ENCODE measurements at places on chromosomes 13 and 19.

DNA sequence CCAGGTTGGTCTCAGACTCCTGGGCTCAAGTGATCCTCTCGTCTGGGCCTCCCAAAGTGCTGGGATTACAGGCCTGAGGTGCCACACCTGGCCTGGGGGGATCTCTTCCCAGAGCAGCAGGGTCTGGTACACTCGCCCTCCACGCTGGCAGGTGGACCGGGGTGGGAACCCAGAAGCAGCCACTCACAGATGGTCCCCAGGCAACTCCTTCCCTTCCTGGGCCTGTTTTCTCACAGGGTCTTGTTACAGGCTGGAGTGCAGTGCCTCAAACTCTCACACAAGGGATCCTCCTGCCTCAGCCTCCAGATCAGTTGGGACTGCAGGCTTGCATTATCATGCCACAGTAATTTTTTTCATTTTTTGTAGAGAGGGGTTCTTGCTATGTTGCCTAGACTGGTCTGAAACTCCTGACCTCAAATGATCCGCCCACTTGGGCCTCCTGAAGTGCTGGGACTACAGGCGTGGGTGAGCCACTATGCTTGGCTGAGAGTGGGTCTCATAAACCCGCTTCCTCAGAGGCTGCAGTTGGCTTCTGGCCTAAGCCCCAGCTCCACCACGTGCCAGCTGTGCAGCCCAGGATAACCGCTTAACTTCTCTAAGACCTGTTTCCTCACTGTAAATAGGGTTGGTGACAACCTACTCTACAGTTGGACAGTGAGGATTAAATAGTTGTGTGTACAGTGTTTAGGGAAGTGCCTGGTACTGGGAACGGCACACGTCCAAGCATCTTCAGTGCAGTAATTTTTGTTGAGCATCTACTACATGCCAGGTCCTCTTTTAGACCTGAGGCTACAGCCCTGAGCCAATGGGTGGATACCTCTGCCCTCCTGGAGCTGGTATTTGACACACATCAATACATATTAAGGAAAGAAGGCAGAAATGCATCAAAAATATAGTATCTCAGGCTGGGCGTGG lies 871 bp upstream of the CCER2 start:
- no peak for DNase-seq

GRCh38 chr13:28623782-28624706 lies 34.9 kb upstream of the POMP start:
- DNase-seq: no peak

DNA sequence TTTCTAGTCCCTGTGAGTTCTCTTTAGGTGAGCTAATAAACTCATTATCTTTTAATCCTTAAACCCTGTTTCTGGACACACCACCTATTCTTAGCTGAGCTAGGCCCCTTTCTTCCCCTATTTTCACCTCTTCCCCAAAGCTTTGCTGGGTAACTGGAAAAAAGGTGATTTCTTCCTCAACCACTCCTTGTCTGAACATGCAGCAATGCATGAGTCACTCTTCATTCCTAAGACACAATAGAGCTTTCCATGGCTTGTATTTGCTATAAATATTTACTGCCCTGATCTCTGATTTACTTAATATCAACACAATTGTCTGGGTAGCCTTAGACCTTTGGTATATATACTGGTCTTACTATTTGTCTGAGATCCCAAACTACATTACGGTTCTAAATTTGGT lies 370.9 kb downstream of the KLF5 start:
- DNase-seq: no peak

DNA sequence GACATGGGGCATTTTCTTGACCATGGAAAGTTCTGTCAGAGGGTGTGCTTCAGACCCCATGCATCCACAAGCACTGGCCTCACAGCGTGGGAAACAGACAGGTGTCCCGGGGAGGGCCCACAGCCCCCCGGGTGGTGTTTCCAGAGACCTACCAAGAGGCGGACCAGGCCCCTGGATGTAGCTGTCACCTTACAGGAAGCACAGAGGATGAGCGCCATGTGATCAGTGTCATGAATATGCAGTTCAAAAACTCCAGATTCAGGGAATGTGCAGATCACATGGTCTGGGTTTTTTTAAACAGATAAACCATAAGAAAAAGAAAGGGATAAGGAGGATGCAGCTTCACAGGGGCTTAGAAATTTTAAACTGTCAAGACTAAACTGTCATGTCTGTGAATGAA lies 61.0 kb upstream of the SPATA13 start:
- DNase-seq: no peak

DNA sequence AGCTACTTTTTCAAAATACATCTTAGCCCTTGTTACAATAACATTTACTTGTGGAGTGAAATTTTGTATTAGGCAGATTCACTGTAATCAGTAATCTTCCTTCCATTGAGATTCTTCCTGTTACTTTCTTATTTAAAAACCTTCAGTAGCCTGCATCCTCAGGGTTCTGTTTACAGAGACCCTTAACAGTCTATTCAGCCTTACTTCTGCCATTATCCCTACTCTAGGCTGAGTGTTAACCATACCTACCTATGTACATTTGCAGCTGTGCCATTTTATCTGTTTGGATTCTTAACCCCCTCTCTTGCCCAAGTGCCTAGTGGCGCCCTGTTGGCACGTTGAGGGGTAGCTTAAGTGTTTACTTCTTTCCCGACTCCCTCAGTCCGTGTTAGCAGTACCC lies 71.9 kb downstream of the LRCH1 start:
- DNase-seq: no peak

DNA sequence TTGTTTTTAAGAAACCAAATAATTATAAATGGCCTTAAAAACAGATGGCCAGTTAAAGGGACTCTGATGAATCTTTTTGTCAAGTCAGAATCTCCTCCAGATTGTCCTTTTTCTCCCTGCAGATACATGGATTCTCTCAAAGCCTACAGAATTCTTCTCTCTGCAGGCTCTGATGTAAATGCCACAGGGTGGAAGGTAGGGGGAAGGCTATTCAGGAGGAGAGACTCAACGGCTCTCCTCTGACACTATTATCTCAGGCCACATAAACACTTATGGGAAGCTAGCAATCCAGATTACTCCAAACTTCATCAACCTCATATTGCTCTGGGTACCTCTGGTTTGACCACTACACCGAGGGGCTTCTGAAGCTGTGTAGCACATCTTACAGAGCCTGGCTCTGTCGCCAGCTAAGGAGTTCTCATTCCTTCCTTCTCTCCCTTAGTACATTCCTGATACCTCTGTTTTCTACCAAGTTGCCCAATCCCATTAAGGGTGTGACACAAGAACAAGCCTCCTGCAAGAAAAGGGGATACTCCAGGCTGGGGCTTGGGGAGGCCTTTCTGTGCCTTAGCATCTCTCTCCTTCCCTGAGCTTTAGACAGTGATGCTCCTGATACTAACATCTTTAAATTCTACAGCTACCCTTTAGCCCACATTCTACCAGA lies 14.9 kb downstream of the LCP1 start:
- DNase-seq: no peak

GRCh38 chr13:75430436-75431209 lies 51.3 kb downstream of the TBC1D4 start:
- DNase-seq: no peak

- DNase-seq: no peak
These were observed 5.8 kb downstream of the CD320 start for GRCh38 chr19:8302357-8302691.

GRCh38 chr13:20882206-20882605 lies 20.3 kb downstream of the XPO4 start:
- no peak for DNase-seq

- DNase-seq: no peak
These were observed 240.4 kb upstream of the CSNK1A1L start for GRCh38 chr13:37345869-37346268.

DNA sequence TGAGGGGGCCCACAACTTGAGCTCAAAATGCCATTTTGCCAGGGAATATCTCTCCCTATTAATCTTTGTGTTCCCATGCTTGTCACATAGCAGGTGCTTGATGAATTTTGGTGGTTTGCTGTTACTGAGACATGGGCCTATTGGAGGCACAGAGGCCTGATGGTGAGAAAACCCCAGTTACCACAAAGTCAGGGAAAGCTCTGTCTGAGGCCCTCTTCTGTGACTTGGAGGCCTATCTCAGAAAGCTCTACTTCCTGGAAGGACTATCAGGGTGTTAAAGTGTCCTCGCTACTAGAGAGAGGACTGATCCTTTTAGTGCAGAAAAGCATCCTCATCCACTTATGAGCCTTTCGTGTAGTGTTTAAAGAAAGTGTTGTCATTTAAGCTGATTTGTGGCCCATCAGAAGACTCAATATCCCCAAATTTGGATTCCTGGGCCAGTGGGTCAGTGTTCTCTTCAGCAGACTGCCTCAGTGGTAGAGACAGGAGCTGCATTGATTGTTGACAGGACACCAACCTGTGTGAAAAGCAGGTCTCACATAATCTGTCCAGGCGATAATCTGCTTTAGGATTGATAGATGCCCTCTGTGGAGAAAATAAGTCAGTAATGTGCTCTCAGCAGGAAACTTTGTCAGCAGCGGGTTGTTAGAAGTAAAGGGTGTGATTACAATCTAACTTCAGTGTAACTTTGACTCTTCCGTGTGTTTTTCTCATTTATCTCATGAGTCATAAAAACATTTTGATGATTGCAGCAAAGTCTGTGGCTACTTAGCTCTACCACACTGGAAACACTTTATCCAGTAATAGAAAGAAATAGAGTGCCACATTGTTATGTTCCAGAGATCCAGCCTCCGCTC lies 121.0 kb downstream of the AKAP11 start:
- DNase-seq: no peak

DNA sequence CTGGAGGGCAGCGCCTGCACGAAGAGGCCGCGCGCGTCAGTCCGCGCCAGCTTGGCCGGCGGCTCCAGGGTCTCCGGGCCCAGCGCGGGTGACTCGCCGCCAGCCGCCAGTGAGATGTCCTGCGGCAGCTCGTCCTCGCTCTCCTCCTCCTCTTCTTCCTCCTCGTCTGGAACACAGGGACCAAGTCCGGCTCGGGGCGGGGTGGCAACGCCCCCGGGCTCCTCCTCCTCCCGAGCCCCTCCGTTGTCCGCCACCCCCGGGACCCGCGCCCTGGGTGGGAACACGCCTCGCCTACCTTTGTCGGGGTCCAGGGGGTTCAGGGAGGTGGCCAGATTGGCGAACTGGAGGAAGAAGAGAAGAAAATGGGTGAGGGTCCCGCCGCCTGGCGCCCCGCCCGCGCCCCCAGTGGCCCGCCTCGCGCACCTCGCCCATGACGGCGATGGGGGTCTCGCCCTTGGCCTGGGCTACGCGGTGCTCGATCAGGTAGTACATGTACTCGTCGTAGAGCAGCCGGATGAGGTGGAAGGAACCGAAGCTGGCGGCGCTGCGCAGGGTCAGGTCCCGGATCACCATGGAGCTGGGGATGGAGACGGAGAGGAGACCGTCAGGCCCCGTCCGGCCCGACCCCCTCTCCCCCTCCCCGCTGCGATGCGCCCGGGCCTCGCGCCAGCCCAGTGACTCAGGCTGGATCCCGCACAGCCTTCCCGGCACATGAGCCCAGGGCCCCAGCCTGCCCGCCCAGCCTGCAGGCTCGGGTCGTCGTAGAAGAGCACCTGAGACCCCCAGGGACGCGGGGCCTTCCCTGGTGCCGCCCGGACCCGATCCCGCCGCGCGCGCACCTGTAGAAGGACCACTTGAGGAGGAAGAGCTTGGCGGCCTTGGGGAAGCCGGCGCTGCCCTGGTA lies 10.6 kb downstream of the DCAF15 start:
- DNase-seq: no peak

GRCh38 chr13:76148926-76149325 lies 512.8 kb downstream of the LMO7 start:
- DNase-seq: no peak

DNA sequence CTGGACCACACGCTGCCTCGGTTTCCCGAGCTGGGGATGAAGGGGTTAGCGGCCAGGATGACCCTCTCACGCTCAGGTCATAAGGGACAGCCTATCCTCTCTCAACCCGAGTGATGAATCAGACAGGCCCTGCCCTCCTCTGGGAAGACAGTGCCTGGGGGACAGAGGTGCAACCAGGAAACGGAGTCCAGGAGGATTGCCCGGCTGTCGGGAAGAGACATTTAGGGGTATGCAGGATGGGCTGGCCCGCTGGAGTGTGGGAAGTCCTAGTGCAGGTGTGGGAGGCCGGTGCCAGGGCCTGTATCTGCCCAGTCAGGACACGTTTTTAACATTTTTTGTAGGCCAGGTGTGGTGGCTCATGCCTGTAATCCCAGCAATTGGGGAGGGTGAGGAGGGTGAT lies 8.3 kb downstream of the LSM7 start:
- DNase-seq: no peak

DNA sequence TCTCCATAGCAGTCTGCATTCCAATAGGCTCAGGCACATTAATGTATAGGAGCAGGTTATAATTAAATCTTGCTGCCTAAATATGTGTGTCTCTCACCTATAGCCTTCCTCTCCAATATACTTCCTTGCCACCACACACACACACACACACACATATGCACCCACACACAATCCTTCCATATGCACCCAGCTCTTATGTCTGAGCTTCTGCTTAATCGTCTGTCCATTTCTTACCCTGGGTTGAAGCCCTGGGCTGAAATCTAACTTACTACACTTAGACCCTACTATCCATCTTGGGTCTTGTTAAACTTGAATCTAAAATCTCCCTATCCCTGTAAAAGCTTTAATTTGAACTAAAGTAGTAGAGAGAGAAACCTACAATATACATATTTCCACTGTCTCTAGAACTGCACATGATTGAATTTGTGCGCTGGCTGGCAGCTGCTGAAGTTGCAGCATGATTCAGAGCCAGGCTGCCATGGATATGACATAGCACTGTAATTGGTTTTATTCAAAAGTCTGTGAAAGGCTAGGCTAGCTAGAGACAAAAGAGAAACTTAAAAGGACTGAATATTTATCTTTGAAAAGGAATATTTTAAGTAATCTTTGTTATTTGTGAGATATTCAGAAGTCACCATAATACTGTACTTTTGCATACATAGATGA lies 25.7 kb upstream of the FREM2 start:
- DNase-seq: no peak

GRCh38 chr19:11102944-11103343 lies 13.7 kb downstream of the LDLR start:
- no peak for DNase-seq

DNA sequence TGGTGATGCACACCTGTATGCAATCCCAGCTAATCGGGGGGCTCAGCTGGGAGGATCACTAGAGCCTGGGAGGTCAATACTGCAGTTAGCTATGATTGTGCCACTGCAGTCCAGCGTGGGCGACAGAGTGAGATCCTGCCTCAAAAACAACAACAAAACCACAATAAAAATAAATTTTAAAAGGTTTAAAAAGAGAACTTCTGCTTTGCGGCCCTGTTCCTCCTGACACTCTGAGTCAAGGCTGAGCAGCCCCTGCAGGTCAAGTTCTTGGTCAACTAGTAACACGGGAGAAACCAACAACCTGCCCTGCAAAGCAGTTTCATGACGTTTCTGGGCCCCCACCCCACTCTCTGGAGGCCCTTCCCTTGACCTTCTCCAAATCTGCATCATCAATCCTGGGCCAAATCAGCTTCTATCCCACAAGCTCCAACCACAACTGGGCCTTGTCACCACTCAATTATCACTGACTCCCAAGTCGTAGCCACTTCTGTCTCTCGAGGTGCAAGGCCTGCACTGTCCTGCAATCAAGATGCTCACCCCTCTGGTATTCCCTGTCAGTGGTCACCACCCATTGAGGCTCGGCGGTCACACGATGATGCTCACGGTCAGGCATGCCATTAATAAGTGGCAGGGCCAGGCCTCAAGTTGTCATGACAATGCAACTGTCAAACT lies 7.5 kb downstream of the ELAVL1 start:
- no peak for DNase-seq

GRCh38 chr19:30669329-30670010 lies 297.3 kb downstream of the ZNF536 start:
- DNase-seq: peak; percentile 19
